ENCODE measurements at places on chromosomes 11 and 22.

DNA sequence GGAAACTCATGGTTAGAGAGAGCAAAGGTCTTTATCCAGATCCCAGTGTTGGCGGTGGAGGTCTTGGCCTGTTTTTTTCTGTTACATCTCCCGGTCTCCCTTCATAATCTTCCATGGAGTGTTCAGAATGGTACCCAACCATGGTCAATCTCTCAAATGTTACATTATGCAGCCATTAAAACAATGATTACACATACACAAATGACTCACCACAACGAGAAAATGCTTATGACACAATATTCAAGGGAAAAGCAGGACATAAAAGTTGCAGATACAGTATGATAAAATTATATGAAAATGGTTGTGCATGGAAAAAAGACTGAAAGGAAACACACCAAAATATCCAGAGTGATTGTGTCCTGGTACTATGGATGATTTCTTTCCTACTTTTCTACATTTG lies 17.8 kb upstream of the CSNK1E start:
- no peak for DNase-seq

GRCh38 chr11:45322891-45323600 lies 36.9 kb upstream of the SYT13 start:
- DNase-seq, result no peak

- no peak for DNase-seq
Observed at GRCh38 chr22:40407831-40408717, 37.7 kb downstream of the SGSM3 start.

DNA sequence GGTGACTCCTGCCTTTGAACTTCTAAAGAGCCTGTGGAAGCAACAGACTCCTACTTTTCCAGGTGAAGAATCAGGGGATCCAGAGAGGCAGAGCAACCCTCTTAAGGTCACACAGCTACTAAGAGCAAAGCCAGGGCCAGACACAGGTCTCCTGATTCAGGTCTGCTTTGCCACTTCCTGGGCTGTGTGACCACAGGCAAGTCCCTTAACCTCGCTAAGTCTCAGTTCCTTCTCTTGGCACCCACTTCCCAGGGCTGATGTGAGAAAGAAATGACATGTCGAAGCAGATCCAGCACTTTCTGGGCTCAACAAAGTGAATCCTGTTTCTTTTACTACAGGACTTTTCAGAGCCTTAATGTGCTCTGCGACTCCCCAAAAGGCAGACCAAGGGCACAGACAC lies 30.2 kb downstream of the UQCR10 start:
- no peak for DNase-seq

DNA sequence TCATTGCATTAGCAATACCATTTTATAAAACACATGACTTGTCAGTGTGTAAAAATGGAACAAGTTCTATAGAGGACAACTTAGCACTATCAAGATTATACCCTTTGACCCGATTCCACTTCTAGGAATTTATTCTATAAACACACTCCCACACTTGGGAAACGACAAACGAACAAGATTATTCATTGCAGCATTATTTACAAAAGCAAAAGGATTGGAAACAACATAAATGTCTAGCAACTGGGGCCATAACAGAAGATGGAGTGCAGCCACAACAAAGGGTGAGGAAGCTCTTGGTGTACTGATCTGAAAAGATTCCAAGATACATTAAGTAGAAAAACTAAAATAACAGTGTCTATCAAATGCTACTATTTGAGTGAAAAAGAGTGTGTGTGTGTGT lies 2.3 kb upstream of the IRAG1 start:
- no peak for DNase-seq

- DNase-seq, result no peak
Observed at GRCh38 chr22:44570476-44571445, 72.7 kb upstream of the RTL6 start.

DNA sequence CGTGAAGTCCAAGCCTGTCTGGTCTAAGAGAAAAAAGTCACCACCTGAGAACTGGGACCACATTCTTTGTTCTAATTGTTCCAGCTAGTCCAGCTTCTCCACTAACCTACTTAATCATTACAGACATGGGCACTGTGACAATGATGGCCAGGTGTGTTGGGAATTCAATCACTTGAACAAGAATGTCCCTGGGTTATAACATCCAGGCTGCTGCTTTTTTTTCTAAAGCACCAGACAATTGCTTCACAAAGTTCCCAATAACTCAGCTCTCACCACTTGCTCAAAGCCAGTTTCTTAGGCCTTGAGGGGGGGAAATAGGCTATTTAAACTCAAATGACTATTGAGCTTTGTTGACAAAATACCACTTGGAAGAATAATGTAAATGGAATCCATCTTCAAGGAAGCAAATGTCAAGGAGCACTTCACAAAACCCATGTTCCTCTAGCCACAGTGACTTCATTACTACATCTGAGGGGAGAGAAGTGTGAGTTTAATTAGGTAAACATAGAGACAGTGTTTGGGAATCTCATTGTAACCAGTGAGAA lies 80.3 kb downstream of the ME3 start:
- no peak for DNase-seq

- DNase-seq, result no peak
Observed at GRCh38 chr22:26287382-26288225, 118.3 kb downstream of the SEZ6L start.

DNA sequence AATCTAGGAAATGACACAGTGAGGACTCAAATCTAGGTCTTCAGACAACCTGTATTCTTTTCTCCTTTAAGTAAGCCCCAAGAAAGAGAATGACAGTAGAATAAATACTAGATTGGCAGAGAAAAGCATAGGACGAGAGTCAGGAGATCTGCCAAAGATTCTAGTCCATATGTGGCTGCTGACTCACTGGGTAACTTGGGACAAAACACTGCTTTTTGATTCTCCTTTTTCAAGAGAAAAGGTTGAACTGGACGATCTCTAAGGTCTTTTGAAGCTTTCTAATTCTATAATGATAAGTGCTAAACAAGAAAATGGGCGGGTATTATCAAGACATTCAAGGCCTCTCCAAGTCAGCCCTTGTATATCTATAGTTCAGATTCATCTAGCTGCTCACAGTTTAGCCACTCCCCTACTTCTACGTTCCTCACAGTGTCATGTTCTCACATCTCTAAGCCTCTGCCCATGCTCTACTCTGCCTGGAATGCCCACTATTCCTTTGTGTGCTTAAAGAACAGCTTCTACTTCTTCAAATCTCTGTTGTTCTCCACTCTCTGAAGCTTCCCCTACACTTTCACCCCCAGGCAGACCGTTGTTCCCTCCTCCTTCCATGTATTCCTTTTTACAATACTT lies 53.0 kb downstream of the RELT start:
- no peak for DNase-seq

DNA sequence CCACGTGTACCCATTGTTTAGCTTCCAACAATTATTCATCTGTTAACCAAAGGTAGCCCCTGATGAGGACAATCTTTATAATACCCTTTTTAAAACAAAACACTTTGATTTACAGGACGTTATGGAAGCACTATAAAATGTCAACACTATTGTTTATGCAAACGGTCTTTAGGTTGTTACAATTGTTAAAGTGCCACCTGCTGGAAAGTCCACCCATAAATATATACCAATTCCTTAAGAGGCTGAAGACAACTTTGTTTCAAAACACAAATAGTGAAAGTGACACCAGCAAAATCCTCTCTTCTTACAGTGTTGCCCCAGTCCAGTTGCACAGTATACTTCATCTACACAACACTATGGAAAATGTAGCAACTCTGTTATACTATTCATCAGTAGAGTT lies 68.9 kb upstream of the SLN start:
- DNase-seq, result no peak

DNA sequence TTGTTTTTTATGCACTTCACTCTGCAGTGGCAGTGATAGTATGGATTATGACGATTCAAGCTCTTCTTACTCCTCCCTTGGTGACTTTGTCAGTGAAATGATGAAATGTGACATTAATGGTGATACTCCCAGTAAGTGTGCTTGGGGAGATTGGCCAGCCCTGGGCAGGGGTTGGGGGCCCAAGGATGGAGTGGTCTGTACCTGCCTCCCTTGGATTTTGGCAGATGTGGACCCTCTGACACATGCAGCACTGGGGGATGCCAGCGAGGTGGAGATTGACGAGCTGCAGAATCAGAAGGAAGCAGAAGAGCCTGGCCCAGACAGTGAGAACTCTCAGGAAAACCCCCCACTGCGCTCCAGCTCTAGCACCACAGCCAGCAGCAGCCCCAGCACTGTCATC lies 14.2 kb downstream of the MADD start:
- no peak for DNase-seq

GRCh38 chr11:112024178-112024772 lies 933 bp upstream of the DLAT start:
- no peak for DNase-seq

- no peak for DNase-seq
Observed at GRCh38 chr11:66008468-66009101, 3.2 kb upstream of the CST6 start.

GRCh38 chr11:92531065-92531739 lies 306.6 kb downstream of the FAT3 start:
- peak; percentile 6 for DNase-seq

GRCh38 chr11:118056806-118057205 lies 20.1 kb upstream of the TMPRSS4 start:
- no peak for DNase-seq

DNA sequence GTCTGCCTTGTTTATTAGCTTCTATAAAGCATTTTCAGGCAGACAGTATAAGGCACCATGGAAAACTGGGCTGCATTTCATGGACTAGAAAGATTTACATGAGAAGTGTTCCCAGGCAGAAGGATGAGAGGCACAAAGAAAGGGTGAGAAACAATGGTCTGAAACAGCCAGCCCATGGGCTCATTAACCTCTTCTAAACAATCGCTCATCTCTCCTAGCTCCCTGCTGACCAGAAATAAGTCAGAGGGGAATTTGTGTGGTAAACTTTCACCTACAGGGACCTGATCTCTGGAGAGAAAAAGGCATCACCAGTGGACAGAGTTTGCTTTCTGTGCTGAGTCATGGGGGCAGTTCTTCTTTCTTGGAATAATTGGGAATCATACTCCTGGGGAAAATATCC lies 51.8 kb upstream of the KIRREL3 start:
- no peak for DNase-seq

GRCh38 chr11:125463590-125464269 lies 32.3 kb downstream of the FEZ1 start:
- DNase-seq, result no peak

DNA sequence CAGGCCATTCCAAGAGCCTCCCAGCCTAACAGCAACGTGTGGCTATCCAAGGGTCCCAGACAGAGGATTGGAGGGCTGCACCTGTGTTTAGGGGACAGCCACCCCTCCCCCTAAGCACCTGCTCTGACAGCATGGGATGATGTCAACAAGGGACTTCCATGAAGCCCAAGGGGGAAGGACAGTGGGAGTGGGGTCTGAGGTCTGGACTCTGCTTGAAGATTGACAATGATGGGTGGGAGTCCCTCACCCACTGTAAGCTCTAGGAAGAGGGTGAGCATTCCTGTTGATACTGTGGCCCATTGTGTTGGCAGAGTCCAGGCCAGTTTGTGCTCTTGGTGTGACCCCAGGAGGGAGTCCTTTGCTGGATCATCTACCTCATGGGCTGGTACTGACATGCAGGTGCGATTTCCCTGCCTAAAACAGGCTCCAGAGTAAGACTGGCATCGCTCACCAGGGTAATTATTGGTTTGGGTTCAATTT lies 46.9 kb upstream of the TUB start:
- no peak for DNase-seq

- DNase-seq, result no peak
Observed at GRCh38 chr11:70464509-70465361, 66.4 kb downstream of the CTTN start.

DNA sequence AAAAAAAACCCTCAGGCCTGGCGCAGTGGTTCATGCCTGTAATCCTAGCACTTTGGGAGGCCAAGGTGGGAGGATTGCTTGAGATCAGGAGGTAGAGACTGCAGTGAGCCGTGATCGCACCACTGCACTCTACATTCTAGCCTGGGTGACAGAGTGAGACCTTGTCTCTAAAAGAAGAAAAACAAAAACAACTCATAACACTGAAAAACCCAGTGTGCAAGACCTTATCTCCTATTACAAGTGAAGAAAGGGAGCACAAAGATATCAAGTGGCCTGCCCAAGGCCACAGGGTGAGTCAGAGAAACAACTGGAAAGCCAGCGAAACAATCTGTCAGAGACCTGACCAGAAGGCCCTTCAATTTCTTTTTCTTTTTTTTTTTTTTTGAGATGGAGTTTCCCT lies 2.5 kb downstream of the TXN2 start:
- DNase-seq, result no peak

DNA sequence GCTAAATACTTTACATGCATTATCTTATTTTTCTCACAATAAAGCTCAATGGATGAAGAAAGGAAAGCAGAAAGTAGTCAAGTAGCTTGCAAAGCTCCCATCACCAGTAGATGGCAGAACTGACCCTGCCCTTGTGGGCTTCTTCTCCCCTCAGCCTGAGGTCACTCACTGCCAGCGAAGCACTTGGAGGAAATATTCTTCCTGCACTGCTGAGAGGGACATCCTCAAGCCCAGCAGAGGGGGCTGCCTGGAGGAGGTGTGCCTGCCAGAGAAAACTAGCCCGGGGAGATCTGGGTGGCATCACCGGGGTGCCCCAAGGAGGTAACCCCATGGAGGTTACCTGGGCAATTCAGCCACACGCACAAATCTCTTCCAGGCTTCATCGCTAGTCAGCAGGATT lies 6.6 kb downstream of the APOL4 start:
- peak; percentile 81 for DNase-seq

- no peak for DNase-seq
Observed at GRCh38 chr11:133012803-133013202, 519.5 kb downstream of the OPCML start.

DNA sequence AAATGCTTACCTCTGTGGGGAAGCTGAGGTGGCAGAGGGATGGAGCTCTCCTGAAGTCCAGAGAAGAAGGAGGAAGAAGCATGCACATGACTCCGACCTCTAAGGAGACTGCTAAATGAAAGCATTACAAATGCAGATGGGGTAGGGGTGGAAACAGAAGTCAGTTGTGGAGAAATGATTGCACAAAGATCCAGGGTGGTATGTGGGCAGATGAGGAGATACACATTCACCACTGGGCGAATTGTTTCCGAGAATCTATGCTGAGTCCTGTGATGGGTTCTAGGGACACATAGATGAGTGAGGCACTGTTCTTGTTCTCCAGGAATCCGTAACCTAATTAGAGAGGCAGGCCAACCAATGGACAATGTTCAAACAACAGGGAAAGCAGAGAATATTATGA lies 188.9 kb upstream of the ZBED5 start:
- DNase-seq, result no peak

- DNase-seq, result no peak
Observed at GRCh38 chr22:37427135-37427710, at the start of gene ELFN2. TSS of gene ELFN2 (minus strand) at chr22:37427479. CDS start at chr22:37375534, 51,945 bp downstream.

GRCh38 chr11:47616726-47617416 lies 22.7 kb upstream of the C1QTNF4 start:
- DNase-seq, result peak; percentile 61

- DNase-seq, result no peak
Observed at GRCh38 chr11:86760577-86760976, 39.8 kb upstream of the PRSS23 start.

GRCh38 chr22:25021976-25022711 lies 69.6 kb downstream of the KIAA1671 start:
- no peak for DNase-seq

GRCh38 chr11:2778630-2779498 lies 79.1 kb upstream of the KCNQ1OT1 start:
- DNase-seq, result peak; percentile 71
